Right forelimb (tissue), 1 donor: ENCODE measurements at places on chromosomes 5 and 9.

DNA sequence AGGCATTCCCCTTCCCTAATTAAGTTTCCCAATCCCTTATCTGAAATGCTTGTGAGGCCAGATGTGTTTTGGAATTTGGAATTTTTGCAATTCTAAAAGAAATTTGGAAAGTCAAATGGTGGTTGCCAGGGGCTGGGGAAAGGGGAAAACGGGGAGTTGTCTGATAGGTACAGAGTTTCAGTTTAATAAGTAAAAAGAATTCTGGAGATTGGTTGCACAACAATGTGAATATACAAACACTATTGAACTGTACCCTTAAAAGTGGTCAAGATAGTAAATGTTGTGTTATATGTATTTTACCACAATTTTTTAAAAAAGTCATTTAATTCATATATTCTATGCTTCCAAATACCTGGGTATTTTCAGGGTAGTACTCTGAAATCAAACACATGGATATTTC lies 154.5 kb downstream of the ADAMTS12 start:
- no peak for DNase-seq

DNA sequence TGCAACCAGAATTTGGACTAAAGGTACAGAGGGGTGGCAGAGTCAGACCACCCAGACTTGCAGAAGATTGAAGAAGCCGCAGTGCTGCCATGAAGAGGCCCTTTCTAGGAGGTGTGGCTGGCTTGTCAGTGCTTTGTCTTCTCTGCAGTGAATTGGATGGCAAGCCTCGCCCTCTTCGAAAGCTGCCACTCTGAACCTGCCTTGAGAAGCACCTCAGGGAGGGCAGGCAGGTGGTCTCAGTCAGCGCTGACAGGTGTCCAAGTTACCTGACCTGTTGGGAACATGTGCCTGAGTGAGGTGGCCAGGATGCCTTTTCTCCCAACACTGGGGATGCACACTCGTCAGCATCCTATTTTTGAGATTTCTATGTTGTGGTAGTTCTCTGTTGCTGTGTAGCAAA lies 6.2 kb downstream of the TENT4A start:
- DNase-seq = no peak

DNA sequence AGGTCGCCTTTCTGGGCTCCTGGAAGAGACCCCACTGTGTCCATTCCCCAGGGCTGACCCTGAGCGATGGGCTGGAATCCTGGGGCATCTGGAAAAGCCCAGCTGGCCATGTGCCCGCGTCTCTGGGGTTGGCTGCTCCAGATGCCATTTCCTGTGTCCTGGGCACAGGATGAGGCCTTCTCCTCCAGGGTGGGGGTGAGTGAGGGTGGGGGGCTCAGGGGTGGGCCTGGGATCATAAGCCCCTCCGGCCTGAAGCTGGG lies 30.7 kb downstream of the PAEP start:
- no peak for DNase-seq

- no peak for DNase-seq
Observed at GRCh38 chr9:6147846-6148245, 67.8 kb upstream of the IL33 start.

DNA sequence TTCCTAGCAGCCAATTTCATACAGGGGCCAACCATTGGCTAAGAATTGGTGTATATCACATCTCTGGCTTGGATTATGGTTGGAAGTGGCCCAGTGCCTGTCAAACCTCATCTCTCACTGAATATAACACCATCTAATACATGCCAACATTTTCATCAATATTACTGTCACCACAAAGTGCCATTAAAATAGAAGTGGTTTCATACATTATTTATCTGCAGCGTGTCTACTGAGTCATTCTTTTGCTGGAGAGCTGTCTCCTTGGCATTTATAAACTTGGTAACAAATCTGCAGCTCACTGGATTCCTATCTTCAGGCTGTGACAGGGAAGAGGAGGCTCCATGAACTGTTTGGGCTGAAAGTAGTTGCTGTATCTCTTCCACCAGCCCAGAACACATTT lies 70.9 kb downstream of the PTTG1 start:
- no peak for DNase-seq

DNA sequence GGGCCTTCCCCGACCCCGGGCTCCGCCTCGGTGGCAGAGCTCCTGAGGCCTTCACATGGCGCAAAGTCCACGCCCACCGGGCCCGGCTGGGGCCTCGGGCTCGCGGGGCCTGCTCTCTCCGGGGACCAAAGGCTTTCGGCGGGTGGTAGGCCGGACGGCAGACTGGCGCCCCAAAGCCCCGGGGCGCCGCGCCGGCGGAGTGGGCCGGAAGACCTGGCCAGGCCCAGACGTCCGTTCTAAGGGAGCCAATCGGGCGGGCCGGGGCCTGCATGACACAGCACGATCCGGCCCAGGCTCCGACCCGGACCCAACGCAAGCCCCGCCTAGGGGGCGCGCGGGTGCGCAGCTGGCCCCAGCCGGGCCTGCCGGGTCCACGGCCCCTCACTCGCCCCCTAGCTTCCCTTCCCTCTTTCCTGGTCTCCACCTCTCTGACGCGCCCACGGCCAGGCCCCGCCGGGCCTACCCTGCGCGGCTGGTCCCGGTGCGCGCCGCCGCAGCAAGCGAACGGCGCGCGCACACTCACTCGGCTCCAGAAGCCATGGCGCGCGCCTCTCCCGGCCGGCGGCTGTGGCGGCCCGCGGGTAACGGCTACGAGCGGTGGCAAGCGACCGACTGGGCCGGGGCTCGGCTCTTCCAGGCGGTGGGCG lies 488 bp downstream of the VCP start:
- peak; percentile 86 for DNase-seq

DNA sequence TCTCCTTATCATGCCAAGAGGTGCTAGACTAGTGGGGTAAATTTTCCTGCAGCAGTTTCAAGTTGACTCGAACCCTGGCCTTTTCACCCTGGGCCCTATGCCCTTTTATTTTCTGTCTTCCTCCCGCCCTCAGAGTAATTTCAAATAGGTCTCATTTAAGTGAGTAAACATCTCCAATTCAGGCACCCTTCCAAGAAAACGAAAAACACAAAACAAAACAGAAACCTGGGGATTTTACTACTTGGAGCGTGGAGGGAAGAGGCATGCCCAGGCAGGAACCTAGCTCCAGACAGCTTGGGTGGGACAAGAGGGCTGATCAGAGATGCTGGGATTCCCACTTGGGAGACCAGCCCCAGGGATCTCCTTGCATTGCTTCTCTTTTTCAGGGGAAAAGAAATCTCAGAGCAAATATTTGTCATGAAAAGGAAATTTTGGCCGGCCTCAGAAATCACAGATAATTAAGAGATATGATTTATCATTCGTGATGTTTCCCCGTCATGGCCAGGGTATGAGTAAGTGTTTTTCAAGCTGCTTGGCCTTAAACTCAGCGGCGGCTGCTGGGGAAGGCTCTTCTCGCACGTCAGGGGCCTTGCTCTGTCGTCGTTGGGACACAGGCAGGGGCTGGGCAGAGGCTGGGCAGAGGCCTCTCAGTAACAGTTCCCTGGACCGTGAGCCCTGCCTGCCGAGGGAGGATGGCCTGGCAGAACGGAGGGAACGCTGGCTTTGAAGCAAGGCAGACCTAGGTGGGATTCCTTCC lies 248.6 kb upstream of the KLF4 start:
- no peak for DNase-seq

DNA sequence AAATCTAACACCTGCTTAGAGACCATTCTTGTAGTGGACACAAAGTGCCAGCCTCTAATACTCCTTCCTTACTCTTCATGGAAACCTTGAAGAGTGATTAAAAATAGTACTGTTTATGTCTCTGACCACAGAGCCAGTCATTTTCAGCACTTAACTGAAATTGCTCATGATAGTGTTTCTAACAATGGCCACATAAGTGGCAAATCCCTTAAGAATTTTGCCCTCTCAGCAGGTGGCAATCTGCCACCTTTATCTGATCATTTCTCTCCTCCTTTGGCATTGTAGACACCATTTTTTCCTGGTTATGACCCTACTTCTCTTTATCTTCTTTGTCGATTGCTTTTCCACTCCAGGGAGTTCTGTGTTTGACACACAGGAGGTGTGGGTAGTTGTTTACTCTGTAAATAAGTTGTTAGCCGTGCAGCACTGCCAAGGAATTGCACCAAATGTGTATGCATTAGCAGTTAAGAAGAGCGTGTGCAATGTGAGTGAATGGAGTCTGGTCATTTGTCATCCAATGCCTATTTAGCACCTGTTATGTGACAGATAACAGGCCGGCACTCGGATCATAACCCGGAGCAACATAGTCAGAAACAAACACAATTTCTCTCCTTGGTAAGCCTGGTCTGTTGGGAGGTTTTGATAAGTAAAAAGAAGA lies 36.8 kb upstream of the STARD4 start:
- DNase-seq = no peak

DNA sequence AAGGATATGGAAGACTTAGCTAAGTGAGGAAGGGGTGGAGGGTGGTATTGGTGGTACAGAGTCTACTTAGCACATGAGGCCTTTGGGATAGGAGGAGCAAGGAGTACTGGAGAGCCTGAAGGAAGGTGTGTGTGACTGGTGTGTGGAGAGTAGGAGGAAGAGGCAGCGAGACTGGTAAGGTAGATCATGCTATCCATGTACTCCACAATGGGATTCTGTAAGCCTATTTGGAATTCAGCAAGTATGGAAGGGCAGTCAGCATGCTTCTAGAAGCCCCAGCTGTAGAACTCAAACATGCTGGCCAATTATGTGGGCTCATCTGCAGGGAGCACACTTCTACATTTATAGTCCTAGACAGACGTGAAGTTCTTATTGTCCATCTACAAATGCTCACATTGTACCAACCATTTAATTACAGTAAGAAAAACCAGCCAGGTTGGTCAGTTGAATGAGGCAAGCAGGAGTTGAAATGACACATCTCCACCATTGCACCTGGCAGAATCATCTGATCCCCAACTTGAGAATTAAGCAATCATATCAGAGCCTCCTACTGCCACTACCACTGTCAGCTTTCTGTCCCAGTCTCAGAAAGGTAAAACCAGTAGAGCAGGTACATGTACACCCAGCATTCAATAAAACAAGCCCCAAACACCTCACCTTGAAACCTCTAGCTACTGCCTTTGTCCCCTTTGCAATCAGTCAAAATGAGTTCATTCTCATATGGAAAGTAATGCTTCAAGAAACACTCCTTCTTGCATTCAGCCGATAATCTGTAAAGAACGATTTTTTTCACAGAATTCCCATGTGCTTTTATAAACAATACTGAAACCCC lies 60.9 kb upstream of the GLRX start:
- DNase-seq = no peak

- DNase-seq = no peak
Observed at GRCh38 chr5:174491761-174492350, 232.5 kb upstream of the MSX2 start.

DNA sequence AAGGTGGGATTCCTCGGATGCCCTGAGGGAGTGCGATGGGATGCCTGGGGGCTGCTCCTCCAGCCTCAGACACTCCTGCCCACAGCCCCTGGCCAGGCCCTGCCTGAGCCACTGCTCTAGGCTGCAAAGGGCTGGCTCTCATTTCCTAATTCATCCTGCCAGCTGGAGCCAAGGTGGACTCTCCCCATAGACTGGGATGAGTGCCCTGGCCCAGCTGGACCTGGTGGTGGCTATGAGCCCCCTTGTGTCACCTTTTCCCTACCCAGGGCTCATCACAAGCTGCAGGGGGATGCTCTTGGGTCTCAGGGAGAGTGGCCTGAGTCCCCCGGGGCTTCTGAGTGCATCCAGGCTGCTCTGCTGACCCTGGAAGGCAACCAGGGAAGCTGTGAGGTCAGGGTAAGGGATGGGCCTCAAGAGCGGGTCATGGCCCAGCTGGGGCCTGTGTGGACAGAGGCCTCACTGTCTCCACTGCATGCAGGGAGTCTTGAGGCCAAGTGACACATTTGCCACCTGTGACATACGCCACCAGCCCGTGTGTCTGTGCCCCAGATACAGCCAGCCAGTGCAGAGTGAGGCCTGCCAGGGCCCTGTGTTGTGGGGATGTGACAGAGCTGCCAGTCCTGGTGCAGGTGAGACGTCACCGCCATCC lies 102.7 kb upstream of the IER5L start:
- peak; percentile 41 for DNase-seq

- no peak for DNase-seq
Observed at GRCh38 chr5:56761151-56761885, 54.0 kb upstream of the MAP3K1 start.

DNA sequence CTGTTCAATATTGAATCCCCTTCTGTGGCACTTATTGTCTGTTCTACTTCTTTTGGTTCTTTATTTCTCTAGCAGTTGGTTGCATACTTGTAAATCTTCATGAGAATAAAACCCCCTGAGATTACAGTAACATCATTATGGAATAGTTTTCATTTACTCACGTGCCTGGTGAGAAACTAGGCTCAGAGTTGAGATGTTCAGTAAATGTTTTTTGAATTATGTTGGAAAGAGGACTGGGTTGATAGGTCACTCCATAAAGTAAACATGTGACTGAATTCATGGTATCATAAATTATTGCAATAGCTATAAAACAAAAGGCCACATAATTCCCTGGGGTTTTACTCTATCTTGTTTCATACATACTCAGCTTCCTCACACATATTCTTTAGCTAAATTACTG lies 174.2 kb upstream of the C9orf72 start:
- DNase-seq = no peak

DNA sequence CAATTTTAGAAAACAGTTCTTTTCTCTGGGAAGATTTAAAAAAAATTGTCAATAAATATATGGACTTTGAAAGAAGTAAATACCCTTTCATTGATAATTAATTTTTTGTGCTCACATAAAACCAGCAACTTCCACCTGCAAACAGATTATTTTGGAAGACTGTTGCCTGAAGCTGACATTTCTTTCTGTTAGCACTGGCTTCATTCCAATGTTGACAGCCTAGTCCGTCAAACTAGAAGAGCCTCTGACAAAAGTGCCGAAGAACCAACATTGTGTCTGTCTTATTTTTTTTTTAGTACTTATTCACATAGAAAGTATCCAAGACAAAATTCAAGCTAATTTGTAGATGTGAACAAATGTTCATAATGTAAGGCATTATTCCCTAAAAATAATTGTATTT lies 108.6 kb upstream of the TMEM161B start:
- DNase-seq = no peak

DNA sequence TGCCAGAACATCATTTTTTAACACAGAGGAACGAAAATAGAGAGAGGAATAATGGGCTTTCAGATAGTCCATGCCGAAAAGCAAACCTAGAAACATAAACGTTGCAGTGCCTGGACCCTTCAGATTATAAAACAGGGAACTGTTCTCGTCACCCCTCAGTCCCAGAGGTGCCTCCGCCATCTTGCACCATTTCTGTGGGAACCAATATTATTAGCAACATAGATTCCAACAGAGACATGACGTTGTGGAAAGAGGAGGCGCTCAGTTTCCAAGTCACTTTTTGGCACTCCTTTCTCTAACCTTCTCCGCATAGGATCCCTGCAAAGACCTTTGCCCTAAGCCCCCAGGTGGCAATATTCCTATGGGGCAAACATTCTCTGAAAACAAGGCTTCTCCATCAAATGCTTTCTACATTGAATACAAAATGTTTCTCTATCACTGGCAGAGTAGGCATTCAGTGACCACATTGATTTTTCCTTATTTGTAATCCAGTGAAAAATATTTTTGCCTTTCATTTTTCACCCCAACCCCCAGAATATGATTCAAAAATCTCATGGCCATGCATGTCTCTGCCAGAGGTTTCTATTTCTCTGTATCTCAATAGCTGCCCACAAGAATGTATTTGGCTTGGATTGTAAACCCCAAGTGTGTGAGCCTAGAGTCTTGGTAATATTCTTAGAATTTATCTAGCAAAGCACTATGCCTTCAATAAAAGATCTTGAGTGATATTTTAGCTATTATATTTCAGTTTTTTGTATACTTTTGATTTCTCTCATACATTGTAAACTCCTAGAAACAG lies 500.8 kb upstream of the WWC1 start:
- no peak for DNase-seq
